ENCODE measurements at places on chromosomes 2 and 18.
A peak's percentile ranks its signal among the peaks of the same experiment; 100 is the strongest.

DNA sequence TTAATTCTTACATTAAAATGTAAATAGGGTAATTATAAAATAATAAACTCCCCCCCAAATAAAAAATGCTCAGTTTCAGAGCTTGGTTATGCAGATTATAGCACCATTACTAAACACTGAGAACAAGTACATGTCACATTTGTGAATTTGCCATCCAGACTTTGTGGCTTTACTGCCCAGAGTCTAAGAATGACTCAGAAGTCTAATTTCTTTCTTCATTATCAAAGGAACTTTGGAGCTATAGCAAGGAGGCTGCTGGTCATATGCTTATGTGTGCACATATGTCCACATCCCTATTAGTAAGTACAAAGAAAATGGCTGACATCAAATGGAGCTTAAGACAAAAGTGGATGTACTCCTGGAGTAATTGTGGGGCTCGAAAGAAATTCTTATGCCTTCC is 248.5 kb upstream of the SESTD1 start:
- DNase-seq: no peak

DNA sequence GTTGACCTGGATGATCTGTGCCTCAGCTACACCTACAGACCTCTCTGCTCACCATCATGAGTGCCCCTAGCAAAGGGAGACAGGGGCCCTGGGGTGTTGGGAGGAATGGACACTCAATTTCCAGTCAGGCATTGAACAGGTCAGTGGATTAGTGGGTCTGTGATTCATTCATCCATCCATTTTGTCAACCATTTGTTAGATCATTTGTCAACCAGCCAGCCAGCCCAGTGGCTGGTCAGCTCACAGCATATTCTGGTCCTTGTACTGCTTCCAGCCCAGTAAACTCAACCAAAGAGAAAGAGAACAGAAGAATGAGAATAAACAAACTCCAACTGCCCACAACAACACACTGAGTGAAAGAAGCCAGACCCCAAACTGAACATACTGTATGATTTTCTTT is 4.6 kb upstream of the KLF11 start:
- no peak for DNase-seq

- peak; percentile 14 for DNase-seq
Observed at GRCh38 chr2:120221616-120222015, 1.6 kb downstream of the TMEM185B start.

DNA sequence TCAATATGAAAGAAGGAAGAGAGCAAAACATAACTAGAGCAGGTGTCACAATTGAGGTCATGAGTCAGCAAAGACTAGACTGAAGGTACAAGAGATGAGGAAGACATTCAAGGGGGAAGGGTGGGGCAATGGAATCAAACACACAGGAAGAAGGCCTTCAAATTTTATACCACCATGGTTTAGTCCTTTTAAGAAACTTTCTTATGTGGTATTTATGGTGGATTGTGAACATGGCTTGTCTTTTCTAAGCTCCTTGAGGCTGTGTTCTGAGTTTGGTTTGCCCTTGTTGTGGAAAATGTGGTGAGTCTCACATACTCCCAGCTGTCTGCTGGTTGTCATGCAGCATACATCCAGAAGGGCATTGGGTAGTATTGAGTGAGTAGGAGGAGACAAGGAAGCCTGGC is 62.1 kb downstream of the NABP1 start:
- no peak for DNase-seq

DNA sequence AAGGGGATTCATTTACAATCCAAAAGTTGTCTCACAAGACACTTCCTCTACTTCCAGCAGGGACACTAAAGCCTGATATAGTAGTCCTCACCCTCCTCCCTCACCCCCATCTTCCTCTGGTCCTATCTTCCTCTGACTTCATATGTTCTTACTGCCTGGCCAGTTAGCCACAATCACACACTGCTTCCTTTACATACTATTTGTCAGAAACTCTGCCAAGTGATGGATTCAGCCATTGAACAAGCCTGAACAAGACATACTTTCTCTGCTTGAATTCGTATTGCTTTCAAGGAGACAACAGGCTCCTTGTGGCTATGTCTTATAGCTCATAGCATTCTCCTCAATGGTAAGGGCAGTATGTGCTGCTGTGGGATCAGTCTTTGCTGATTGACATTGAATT is 672.2 kb downstream of the BCL11A start:
- no peak for DNase-seq

DNA sequence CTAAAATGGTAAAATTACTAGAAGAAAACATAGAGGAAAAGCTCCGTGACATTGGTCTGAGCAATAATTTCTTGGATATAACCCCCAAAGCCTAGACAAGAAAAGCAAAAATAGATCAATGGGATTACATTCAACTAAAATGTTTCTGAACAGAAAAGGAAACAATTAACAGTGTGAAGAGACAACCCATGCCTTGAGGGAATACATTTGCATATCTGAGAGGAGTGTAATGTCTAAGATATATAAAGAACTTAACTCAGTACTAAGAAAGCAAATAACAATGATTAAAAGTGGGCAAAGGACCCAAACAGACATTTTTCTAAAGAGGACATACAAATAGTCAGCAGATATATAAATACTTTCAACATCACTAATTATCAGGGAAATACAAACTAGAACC is 206.2 kb downstream of the VAPA start:
- DNase-seq: no peak

All from islet precursor cell (in vitro differentiated cells).